Activated CD4-positive, CD25-positive, alpha-beta regulatory T cell (primary cell): ENCODE measurements at places on chromosomes 1 and 21.
A peak's percentile ranks its signal among the peaks of the same experiment; 100 is the strongest.

DNA sequence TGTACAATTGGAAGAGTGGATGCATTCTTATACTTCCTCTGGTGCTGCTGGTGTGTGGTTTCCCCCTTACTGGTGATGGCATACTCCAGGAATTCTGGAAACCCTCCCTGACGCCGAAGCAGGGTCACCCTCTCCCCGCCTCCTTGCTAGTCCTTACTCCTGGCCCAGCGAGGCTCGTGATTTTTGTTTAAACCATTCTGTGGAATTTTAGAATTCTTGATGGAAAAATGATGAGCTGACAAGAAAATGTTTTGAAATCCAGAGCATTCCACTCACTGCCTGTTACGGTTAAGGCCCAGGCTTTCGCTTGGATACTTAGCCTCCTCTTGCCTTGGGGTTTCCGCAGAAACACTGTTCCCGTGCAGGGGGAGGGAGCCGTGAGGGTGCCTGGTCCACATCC is 41.1 kb downstream of the IL6R start:
- DNase-seq: no peak

DNA sequence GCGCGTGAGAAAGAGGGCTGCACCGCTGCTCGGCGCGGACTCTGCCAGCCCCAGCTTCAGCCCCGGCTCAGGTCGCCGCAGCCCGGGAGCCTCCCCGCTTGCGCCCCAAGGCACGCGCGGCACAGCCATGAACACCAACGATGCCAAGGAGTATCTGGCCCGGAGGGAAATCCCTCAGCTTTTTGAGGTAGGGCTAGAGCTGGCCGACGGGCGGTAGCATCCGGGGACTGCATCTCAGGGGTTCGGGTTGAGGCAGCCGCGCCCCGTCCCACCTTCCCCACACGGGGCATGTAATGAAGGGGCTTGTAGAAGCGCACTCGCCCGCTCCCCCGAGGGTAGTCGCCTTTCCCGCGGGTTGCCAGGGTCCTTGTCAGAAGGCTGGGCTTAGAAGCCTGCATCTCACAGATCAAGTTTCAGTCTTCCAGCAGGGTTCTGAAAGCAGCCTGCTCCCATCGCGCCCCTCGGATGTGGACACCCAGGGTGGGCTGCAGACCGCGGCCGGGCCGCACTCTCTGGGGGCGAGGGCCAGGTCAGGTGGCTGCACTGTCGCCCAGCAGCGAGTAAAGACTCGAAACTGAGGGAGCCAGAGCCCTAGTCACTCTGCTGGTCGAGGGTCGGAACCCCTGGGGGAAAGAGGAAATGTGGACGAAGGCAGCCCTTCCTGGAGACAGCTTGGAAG is 507 bp downstream of the AK5 start:
- peak; percentile 9 for DNase-seq

DNA sequence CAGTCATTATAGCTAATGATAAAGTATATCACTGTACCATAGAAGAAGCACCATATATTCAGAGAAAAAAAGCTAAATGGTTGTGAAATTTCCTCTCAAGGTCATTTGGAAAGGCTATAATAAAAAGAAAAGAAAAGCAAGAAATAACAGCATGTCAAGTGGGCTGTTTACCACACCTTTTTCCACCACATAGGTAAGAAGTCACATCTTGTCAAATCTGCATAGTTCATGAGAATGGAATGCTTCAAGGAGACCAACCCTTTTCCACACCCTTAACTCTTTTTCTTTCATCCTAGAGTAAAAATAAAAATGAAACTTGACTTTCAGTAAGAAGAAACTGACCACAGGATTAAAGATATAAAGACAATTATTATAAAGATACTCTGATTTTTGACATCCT is 91.2 kb downstream of the ATP6V1G3 start:
- no peak for DNase-seq

GRCh38 chr1:63628607-63629006 is 35.4 kb downstream of the PGM1 start:
- DNase-seq: no peak

DNA sequence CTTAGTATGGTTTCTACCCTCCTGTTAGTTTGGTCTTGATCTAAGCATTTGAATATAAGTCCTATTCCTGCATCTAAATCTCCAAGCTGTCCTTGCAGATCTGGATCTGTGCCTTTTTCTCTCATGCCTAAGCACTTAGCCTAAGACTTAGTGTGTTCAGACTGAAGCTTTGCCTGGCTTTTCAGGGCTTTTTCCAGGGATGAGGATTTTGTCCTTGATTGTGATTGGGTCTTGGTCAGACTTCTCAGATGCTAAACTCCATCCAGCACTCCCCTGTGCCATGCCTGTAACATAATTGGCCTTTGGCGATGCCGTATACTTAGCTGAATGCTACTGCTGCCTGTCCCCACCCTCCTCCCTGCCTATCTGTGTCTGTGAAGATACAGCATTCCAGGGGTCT is 98.1 kb upstream of the NRIP1 start:
- DNase-seq: no peak

DNA sequence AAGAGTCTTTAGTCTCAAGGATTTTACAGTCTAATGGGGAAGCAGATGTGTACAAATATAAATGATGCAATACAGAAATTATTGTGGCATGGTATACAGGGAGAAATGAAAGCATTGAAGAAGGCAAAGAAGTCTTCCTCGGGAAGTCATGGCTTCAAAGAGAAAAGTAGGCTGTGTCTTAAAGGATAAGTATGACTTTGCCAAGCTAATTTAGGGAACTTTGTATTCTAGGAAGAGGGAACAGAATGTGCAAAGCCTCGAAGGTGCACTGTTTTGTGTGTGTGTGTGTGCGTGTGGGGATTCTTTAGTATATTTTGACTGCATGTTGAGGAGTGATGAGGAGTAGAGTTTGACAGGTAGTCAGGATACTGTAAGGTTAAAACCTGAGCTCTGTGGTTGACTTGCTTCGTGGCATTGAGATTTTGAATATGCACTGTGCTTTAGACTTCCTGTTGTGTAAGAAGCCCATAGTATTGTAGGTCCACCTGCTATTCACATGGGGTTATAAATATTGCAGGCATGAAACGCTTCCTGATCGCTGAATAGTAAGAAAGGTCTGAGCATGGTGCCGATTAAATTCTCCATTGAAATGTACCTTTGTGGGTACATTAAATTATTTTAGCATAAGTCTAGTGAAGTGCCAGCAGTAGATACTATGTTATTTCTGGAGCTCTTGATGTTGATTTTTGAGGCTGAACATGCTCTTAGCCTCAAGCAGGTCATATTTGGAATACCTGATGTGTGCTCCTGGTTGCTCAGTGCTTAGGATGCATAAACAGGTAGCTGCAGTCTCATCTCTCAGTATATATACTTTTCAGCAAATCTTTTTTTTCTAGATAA is 8.0 kb downstream of the SMAP2 start:
- no peak for DNase-seq

DNA sequence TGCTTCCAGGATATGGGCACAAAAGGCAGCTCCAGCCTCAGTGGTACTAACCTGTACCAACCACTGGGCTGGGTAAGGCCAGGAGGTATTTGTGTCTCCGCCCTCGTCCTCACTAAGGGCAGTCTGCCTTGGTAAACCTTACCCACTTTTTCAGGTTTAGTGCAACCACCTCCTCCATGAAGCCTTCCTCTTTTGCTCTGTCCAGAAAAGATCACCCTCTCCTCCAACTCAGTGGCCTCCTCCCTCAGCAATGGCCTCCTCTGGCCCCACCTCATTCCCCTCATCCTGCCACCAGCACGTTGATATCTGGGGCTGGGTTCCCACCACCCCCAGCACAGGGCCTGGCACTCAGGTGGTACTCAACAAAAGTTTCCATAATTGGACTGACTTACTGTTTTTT is 161.5 kb downstream of the GRIK3 start:
- no peak for DNase-seq

- DNase-seq: no peak
These were observed 25.9 kb upstream of the NBPF3 start for GRCh38 chr1:21414015-21414414.

DNA sequence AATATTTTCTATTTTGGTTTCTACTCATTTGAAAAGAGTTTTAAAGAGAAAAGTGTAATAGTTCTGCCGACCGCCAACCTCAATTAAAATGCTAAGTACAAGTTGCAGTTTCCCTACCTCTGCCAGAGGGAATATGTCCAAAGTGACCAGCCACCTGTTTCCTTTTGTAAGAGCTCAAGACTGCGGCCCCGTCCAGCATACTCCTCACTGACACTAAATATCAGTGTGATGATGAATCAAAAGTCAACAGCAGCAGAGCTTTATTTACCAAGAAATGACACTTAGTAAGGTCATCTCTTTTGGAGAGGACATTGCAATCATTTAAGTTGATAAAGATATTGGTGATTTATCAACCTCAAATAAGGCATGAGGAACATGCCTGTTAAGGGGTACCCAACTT is 57.4 kb upstream of the NRIP1 start:
- DNase-seq: no peak
